ENCODE measurements at places on chromosomes 13 and 19.

DNA sequence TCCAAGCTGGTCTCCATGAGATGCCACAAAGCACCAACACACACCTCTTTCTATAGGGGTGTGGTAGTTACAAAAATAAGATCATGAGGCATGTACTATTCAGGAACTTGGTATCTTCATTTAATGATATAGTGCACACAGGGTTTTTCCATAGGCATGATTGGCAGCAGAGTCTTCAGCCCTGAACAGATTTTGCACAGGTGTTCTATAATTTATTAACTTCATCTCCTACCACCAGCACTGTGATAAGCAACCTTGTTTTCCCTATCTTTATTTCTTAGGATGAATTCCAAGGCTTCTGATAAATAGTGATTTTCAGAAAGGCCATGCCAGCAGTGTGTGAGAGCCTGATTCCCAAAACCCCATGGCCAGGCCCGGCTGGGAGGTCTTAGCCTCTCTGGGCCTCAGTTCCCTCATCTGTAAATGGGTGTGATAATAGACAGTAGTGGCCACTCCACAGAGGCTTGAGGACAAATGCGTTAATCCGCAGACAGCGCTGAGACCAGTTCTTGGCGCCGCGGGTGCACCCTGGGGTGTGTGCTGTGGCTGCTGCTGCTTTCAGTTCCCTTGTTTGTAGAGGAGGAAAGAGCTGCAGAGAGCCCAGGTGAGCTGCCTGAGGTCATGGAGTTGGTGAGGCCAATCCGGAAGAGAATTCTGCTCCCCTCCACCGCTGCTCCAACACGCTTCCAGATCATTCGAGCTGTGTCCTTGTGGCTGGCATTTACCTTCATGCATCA lies 33.1 kb downstream of the DHRS12 start:
- DNase-seq = no peak

GRCh38 chr19:58536852-58537798 lies 6.7 kb upstream of the TRIM28 start:
- no peak for DNase-seq

GRCh38 chr19:5973867-5974635 lies 3.9 kb downstream of the RANBP3 start:
- no peak for DNase-seq

DNA sequence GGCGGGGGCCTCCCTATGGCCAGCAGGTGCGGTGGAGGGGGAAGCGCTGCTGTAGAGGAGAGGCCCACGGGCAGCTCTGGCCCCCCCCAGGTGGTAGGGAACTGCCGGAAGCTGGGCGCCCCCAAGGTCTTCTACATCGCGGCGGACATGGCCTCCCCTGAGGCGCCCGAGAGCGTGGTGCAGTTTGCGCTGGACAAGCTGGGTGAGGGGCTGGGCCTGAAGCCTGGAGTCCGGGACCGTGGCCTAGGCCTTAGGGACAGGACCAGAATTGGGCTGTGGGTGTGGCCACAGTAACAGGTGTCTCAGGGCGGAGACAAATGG lies 3.8 kb upstream of the RPL36 start:
- no peak for DNase-seq

DNA sequence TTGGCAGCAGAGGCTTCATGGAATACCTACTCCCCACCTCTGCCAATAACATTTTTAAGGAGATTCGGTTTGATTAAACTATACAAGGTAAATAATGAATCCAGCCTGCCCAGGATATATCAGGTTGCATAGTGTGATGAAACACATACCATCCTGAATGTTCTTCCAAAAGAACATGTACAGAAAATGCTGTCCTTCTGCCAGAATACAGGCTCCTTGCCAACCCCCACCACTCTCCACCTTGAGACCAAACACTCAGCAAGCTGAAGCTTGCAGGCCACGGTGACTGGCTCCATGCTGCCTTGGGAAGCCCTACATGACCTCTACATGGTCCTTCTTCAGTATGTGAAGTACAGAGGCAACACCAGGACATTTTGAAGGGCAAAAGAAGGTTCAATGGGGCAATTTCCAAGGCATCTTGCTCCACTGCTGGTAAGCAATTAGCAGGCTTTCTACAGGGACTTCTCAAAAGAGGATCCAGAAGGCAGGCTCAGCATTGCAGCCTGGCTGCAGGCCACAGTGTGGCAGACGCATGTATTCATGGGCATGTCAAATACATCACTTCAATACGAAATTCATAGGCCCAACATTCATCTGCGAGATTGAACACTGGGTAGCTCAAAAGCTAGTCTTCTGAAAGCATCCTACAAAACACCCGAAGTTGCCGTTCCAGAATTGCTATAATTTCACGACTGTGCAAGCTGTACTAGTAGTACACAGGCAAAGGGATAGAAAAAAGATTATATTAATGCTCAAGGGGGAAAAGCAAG lies 62.4 kb upstream of the SERP2 start:
- DNase-seq = no peak
